ENCODE measurements at places on chromosomes 5 and 9.

DNA sequence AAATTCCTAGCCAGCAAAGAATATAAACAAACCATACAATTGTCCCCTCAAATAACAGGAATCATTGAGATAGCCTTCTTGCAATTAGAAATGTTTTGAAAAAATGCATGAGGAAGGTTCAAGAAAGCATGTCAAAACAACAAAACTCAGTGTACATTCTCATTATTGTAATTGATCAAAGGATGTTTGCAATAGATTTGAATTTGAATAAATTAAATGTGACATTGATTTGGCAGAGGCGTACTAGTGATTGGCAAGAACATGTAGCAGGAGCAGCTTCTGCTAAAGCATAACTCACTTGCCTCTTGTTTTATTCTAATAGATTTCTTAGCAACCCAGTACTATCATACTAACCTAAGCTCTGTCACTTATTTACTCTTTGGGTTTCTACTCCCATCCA is 19.9 kb downstream of the SMIM15 start:
- DNase-seq, result no peak

DNA sequence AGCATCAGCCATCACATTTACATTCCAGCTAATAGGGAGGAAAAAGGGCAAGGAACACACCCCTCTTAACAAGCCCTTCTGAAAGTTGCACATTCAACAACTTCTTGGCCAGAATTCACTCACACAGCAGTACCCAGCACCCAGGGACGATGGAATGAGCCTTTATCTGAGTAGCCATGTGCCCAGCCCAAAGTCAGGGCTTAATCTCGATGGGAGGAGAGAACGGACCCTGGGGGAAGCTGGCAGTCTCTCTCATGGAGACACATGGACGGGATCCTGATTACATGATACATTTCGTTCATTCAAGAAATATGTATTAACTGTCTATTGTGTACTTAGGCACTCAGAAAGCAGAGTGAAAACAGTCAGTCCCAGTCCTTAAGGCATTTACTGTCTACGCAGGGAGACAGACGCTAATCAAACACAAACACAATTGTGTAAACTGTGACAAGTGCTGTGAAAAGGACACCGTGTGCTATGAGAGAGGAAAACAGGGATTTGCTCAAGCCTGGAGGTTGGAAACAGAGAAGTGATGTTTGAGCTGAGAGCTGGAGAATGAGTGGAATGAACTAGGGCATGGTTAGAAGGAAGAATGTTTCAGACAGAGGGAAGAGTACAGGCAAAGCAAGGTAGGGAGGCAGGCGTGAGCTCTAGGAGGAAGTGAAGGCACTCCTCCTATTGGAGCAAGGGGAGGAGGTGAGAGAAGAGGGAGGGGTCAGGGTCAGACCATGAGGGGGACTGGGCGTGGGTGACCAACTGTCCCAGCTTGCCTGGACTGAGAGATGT is 7.4 kb downstream of the OTULINL start:
- no peak for DNase-seq

GRCh38 chr9:85182383-85182782 is 512.9 kb downstream of the NTRK2 start:
- DNase-seq, result no peak

DNA sequence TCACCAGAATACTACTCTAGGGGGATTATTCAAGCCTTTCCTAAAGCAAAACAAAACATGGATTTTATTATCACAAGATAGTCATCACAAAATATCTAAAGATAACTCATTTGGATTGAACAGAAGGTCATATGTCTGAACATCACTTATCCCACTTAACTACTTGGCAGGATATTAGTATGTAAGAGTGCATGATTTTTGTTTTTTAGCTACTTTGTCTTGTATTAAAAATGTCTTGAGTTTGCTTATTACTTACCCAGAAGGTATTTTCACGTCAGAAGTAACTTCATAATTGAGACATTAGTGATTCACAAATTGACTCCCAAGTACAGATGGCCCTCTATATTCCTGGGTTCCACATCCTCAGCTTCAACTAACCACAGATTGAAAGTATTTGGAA is 113.8 kb downstream of the TLE4 start:
- DNase-seq, result peak; percentile 83

GRCh38 chr5:1723957-1724821 is 75.4 kb downstream of the MRPL36 start:
- DNase-seq, result no peak

Data from AG10803 (cell line).